ENCODE measurements at places on chromosomes 4 and X.

DNA sequence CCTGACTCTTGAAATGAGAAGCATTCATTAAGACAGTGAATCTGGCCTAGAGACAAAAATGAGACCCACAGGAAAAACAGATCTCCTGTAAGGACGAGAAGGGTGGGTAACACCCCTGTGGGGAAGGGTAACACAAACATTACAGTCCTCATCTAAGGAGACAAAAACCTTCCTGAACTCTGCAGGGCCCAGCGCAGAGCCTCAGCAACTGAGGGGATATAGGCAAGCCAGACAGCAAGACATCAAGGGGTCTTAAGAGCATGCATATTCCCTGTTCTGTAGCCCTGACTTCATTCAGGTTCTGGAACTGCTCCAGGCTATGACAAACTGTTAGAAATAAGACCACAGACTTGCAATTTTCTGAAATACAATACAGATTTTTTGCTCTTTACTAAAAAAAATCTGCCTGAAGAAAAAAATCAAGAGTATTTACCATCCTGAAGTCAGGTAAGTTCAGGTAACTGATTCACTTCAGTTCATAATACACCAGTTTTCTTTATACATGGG lies 15.5 kb downstream of the COX18 start:
- no peak for DNase-seq

- no peak for DNase-seq
Observed at GRCh38 chr4:2572866-2573265, 36.4 kb downstream of the FAM193A start.

DNA sequence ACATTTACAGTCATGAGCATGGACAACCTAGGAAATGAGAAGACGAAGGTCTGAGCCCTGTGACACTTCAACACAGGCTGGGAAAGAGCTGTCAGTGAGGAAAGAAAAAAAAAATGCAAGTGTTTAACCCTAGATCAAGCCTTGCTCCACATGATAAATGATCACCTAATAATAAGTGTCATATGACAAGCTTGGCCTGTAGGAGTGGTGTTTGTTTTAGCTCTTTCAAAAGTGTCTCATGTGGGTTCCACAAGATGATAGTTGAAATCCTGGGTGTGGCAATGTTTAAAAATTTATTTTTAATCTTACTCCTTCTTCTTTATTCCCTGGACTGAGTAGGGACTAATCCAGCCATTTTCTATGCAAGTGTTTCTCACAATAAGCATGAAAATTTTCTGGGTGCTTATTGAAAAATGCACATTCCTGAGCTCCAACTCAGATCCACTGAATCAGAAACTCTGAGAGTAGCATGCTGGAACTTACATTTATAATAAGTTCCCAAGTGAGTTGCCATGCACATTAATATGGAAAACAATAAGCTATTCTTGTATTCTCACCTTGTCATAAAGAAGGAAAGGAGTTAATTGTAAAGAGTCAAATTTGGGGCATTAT lies 138.3 kb downstream of the AREG start:
- no peak for DNase-seq

- DNase-seq, result no peak
Observed at GRCh38 chrX:43527801-43528200, 128.3 kb upstream of the MAOA start.

DNA sequence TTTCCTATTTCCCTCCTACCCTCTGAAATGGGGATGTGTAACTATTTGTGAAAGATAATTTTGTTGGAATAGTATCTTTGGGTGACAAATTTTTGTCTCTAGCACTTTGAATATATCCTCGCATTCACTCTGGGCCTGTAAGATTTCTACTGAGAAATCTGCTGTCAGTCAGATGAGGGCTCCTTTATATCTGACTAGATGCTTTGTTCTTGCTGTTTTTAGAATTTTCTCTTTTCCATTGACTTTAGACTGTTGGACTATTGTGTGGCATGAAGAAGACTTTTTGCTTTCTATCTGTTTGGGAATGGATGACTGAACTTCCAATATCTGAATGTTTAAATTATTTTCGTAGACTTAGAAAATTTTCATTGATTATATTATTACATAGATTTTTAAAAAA lies 54.2 kb upstream of the GRID2 start:
- DNase-seq, result no peak

DNA sequence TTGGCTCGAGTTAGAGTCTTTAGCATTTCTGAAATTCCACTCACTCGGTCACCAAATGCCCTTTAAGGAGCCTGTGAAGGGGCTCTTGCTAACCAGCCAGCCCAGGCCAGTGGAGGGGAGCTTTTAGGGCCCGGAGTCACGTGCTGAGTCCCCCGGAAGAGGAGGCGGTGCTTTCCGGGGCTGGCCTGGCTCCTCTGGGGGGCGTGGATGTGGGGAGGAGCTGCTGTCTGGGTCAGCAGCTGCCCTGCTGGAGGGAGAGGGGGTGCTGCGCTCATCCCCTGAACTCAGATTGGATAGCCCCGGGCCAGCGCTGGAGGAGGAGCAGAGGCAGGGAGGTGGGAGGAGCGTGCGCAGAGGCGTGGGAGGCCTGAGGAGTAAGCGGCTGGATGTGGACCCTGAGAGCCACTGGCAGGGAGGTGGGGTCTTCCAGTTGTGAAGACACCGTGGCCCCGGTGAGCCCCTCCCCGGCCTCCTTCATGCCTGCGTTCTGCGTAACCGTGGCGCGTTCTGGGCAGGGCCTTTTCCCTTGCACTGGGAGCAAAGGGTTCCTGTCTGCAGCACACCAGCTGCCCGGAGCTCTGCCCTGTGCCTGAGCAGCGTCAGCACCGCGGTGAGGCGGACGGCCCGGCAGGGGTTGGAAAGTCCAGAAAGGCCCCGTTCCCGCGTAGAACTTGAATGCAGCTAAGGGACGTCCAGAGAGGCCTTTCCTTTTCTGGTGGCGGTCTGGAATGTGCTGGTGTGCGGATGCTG lies 19.7 kb downstream of the MAEA start:
- no peak for DNase-seq

GRCh38 chr4:141130947-141131605 lies 2.2 kb downstream of the RNF150 start:
- DNase-seq, result no peak

GRCh38 chrX:47093248-47093647 lies 15.0 kb downstream of the RGN start:
- DNase-seq, result peak; percentile 33
